Activated CD4-positive, alpha-beta T cell treated with anti-CD3 and anti-CD28 coated beads for 48 hours (primary cell): ENCODE measurements at places on chromosomes 2 and 18.

DNA sequence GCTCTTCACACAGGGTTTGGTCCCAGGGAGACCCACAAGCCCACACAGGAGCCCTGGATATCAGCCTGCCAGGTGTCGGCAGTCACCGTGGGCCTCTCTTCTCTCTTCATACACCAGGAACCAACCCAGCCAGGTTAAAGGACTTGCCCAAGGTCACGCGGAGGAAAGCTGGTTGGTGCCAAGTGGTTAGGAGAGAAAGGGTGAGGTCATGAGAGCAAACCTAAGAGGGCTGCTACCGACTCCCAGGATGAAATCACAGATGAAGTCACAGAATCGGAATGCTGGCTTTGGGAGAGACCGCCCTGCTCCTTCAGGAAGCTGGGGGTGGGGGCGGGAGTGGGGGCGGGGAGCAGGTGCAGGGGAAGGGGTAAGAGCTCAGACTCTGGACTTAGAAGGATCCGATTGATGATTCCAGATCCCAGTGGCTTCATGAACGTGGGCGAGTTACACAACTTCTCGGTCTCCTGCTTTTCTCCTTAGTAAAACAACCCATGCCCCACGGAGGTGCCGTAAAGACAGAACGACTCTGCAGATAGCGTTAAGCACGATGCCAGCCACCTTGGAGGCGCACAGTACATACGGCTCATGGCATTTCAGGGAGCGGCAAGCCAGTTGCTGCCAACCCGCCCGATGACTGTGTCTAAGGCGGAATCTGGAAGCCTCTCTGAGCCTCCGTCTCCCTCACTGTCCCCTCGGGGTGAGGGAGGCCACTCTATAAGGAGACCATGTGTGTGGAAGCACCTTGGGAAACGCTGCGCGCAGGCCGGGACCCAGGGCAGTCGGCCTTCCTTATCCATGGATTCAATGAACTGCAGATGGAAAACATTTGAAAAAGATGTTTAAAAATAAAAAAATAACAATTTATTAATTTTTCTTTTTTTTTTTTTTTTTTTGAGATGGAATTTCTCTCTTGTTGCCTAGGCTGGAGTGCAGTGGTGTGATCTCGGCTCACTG is 23.0 kb upstream of the TAF1B start:
- no peak for DNase-seq

- no peak for DNase-seq
Observed at GRCh38 chr2:17299891-17300540, 218.2 kb downstream of the RAD51AP2 start.

DNA sequence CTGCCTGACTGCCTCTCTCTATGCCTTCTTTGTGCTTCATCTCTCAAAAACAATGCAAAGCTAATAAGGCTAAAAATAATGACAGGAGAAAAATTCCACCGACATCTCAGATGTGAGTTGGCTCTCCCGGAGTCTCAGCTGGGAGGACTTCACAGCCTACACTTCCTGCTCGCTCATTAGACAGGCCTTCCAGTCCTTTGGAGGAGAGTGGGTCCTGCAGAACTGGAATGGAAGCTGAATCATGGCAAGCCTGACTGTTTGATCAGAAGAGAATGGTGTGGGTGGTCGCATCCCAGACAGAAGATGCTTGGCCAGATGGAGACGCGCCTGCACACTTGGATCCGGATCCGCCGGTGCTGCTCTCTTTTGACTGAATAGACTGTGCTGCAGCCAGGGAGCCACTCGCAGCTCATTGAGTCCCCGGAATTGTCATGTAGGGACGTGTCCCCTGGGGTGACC is 49.7 kb downstream of the TRIB2 start:
- no peak for DNase-seq

GRCh38 chr2:22281033-22281432 is 1103.9 kb upstream of the KLHL29 start:
- DNase-seq = no peak

- DNase-seq = no peak
Observed at GRCh38 chr2:235263205-235264120, 230.4 kb upstream of the AGAP1 start.

DNA sequence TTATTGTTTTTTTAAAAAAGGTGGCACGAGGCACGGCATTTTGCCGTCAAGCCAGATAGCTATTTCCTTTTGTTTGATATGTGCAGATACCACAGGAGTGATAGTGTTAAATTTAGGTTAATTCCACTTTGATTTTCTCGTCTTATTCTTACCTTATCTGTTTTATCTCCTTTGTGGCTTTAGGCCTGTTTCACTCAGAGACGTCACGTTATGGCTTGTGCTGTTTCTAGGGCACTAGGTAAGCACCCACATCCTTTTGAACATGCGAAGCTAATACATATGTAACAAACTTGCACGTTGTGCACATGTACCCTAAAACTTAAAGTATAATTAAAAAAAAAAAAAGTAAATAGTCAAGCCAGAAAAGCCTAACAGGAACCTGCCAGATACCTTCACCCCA is 57.8 kb downstream of the C18orf63 start:
- DNase-seq = peak; percentile 28

DNA sequence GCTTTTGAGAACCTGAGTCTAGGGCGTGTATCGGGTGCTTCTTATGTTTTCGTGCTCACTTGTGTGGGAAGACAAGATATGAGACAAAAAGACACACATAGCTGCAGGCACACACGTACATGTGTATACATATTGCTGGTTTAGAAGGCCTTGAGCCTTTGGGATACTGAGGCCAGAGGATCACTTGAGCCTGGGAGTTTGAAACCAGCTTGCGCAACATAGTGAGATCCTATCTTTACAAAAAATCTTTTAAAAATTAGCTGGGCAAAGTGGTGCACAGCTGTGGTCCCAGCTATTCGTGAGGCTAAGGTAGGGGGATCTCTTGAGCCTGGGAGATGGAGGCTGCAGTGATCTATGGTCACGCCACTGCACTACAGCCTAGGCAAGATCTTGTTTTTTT is 18.8 kb upstream of the NEDD4L start:
- no peak for DNase-seq

- no peak for DNase-seq
Observed at GRCh38 chr18:78721981-78722380, 257.6 kb upstream of the SALL3 start.

DNA sequence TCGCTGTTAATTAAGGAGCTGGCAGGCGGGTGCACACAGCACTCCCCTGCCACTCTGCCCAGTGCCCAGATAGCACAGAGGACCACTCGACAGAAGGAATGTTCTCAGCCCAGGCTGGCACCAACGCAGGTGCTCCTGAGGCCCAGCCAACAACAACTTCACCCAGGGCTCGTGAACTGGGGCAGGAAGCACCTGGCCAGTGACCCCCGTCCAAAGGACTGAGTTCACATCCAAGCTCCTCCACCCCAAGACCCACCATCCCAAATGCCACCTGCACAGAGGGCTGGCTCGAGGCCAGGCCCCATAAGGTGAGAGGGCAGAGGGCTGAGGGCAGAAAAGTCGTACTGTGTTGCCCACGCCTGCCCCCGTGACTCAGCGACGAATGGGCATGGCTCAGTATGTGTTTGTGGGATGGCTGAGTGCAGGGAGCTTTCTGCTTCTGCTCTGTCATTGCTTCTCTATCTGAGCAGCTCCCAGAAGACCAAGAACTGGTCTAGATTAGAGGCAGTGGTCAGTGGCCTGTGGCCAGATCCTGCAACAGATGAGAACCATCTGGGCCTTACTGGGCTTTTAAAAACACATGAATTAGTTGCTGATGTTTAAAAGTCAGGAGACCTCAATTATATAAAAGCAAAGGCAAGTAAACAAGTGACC is 68.4 kb downstream of the POLR1A start:
- peak; percentile 72 for DNase-seq

DNA sequence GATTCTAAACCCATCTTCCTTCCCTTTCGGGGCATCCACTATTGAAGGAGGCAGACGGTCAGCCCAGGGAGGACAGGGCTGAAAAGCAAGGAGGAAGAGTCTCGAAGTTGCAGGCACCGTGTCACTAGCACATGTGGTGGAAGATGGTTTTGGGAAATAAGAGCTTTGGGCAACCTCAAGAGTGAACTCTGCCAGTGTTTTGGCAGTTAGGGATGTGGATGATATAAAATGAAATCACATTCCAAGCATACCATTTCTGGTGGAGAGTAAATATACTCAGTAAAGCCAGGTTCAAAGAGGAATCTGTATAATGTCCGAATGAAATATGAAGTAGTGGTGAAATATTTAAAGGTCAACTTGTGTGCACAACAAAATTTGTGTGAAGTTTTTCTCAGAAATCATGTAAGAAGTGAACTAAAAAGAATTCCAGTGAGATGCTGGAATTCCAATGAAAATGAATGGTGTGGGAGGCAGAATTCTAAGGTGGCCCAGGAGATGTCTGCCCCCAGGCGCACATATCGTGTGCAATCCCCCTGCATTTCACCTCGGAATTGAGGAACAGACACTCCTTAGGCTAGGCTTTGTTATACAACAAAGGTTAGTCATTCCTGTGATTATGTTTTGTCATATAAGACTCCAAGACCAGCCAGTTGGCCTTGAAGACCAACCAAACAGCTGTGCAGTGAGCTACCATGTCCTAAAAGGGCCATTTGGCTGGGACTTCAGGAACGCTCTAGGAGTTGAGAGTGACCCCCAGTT is 147.1 kb downstream of the SH3BP4 start:
- no peak for DNase-seq

GRCh38 chr2:239676716-239677452 is 276.1 kb upstream of the HDAC4 start:
- no peak for DNase-seq

DNA sequence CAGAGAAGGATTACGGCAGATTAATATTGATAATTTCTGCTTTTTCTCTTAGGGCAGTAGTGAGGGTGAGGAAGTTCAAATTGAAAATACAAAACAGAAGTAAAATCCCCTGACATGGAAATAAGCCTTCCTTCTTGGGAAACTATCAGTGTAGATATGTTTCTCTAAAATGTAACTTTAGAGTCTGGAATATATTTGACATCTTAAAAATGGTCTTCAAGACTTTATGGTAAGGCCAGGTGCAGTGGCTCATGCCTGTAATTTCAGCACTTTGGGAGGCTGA is 33.0 kb downstream of the INPP5D start:
- DNase-seq = no peak

DNA sequence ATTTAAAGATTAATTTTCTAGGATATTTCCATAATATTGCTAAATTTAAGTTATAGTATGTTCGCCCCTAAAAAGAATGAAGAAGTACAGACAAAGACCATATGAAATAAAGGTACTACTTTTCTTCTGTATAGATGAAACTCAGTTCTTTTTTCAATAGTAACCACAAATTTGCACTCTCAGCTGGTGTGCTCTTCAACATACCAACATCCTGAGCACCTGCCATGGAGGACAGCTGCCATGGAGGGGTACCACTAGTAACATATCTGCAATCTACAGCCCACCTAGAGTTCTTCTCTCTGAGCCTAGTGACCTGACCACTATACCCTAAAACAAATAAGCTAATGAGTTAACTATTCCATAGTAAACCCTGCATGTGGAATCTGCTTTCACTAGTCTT is 36.8 kb upstream of the ERCC3 start:
- no peak for DNase-seq

GRCh38 chr2:172462849-172463381 is 35.5 kb downstream of the ITGA6 start:
- DNase-seq = peak; percentile 29

DNA sequence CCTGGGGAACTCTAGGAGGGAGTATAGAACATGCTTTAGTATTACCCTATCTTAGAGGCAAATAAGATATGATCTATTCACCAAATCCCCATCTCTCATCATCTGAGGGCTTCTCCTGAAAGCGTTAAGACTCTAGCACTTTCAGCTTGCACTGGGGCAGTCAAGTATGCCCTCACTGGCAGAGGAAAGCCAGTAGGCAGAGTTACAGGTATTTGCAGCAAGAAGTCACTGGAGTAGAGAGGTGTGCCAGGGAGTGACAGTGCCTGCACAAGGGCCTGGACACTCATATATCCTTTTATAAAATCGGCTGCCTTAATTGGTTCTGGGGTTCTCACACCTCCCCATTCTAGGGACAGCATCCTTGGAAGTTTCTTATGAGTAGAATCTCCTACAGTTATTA is 31.9 kb upstream of the CCDC85A start:
- no peak for DNase-seq

DNA sequence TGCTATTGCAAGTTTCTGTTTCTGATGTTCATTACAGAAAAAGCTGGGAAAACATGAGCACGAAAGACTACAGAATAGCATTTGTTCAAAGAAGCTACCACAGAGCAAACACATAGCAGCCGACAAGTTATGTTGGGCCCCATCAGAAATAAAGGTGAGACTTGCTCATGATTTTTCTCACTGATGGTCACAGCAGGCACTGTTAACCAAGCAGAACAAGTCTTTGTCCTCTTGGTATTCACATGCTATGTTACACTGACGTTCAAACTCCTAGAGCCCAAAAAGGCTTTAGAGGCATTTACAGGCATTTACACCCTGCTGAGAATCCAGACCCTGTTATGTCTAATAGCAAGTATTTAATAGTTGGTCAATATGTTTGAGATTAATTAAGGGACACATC is 235.0 kb upstream of the HNMT start:
- no peak for DNase-seq

DNA sequence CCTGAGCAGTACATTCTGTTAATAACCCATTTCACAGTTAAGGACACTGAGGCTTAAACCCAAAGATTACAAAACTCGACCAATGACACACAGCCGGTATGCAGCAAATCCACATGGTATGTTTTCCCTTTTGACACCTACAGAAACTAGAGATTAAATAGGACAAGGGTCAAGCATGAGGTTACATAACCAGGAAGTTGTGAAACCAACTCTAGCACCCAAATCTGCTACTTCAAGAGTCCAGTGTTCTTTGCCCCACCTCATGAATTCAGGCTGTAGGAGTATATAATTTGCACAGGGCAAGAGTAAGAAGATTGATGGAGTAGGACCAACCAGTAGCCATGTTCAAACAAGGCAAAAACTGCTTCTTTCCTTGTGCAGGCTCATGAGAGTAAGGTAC is 249.8 kb downstream of the BCL11A start:
- no peak for DNase-seq

DNA sequence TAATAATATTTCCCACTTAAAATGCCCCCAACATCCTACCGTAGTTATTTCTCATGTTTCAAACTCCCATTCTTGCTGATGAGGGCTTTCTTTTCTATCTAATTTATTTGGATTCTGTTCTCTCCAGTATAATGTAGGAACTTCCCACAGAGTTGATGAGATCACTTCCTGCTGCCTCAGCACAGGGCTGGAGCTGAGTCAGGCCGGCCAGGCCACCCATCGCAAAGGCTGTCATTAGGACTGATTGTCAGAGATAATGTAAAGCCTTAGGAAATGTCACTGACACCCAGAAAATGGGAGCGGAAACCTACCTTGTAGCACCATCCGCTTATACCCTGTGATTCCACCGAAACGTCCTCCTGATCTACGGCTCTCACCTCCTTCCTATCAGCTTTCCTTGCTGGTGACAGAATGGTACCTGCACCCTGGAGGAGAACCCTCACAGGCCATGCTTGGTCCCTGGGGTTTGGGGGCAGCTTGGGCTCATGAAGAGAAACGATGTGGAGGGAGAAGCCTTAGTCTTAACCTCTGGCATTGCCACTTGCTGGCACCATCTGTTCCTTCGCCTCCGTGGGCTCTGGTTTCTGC is 672.8 kb upstream of the ID2 start:
- DNase-seq = no peak

DNA sequence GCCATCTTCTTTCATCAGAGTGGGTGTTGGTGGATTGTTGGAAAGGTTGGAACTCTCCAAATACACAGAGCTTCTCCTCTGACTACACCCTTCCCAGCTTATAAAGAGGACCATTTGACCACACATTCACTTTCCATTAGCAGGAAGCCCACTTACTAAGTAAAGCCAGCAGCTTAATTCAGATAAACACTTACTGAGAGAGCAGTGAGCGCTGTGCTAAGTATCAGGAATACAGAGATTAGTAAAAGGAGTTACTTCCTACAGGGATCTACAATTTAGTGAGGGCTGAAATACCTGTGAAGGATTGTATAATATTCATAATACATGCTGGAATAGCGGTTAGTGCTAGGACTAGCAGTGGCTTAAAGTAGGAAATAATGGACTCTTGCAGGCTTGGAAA is 343.0 kb downstream of the NYAP2 start:
- DNase-seq = no peak
